CD4-positive, alpha-beta memory T cell (primary cell): ENCODE measurements at places on chromosomes 6 and 20.

GRCh38 chr6:156309017-156309416, 468.2 kb upstream of the ARID1B start:
- no peak for DNase-seq

DNA sequence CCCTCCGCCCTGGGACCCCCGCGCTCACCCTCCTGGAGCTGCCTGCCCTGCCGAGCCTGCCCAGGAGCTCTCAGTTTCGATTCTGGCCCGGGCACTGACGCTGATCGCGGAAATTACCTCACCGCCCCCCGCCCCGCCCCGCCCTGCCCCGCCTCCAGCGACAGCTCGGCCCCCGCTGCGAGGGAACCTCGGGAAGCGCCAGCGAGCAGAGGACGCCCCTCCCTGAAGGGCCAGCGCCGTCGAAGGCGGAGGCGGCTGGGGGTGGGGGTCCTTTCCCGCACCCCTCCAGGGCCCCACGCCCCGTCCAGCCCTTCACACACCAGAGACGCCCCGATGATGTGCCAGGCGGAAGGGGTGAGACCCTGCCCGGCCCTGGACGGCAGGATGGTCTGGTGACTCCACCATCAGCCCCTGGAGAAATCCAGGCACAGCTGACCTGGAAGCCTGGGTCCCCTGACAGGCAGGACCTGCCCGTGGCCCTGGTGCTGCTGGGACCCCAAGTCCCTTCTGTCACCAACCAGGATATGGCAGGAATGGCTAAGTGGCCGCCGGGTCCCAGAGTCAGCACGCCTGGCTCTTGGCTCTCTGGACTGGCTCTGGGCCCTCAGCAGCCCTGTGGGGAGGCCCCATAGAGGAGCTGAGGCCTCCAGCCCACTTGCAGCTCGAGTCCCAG, at the start of gene HELZ2:
TSS of gene HELZ2 (minus strand) at position 84 of the 673 bp plus-strand sequence. CDS start 1,854 bp downstream, outside the sequence.
- DNase-seq: peak; percentile 63

DNA sequence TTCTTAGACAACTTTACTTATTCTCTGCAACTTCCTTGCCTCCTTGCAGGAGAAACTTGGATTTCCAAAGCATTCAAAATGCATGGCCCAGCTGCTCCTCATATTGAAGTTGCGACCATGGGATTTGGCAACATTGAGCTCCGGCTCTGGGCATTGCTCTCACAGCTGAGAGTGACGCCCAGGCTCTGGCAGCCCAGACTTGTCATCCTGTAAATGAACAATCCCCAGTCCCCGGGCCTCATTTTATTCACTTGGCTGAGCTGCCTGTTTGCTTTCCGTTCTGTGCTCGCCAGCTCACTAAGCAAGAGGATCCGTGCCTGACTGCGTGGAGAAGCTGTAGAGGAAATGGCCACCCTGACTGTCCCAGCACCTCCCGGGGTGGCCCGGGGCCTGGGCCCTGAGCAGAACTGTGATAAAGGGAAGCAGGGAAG, 119.5 kb upstream of the CD93 start:
- no peak for DNase-seq

- DNase-seq: no peak
These were observed 98.1 kb downstream of the NFATC2 start for GRCh38 chr20:51444467-51444866.

DNA sequence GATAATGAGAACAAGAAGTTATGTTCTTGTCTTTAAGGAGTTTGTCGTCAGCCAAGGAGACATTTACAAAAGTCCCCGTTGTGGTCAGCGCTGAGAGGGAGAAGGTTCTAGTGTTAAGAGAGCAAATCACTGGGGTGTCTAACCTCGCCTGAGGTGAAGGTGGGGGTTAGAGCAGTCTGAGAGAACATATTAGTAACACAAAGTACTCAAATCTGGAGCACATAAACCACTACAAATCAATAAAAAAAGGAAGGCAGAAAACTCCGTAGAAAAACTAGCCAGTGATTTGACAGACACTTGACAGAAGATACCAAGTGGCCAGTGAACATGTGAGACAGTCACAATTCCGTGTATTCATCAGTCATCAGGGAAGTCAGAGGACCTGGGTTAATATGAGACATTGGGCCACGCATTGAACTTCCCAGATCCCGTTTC, 45.4 kb downstream of the CDS2 start:
- no peak for DNase-seq

DNA sequence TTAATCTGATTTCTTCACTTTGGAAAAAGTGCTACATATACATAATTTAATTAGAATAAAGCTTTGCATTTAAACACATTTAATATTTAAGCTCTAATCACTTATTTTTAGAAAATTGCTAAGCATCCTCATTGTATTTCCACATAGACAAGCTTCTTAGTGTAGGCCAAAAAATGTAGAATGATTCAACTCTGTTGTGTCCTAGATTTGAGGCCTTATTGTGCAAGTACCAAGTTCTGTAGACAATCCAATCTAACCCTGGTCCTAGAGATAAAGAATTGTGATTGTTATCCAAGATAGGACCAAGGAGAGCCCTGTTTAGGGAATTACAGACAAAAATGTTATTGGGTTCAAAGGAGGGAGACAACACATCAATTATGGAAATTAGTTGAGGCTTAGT, 27.6 kb downstream of the MRAP2 start:
- no peak for DNase-seq

- DNase-seq: no peak
These were observed 225.5 kb downstream of the EYA4 start for GRCh38 chr6:133466680-133467079.

DNA sequence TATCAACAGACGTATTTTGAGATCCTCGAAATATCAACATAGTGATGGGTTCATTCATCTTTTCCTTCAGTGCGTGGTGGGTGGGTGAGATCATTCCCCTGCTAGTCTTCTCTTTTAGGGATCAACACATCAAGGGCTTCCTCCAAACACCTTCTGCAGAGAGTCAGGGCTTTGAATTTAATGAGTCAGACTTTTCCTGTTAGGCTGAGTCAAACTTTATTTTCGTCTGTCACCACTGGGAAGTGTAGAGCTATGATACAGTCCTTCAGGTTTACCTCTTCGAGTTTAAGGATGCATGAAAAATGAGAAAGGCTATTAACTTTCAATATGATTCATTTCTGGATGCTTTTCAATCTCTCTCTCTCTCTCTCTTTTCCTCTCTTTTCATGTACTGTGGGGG, 189.1 kb downstream of the BMP2 start:
- DNase-seq: no peak

- no peak for DNase-seq
These were observed 24.3 kb upstream of the ZNF217 start for GRCh38 chr20:53617791-53618489.

GRCh38 chr6:157699777-157700636, 123.0 kb upstream of the SNX9 start:
- no peak for DNase-seq

DNA sequence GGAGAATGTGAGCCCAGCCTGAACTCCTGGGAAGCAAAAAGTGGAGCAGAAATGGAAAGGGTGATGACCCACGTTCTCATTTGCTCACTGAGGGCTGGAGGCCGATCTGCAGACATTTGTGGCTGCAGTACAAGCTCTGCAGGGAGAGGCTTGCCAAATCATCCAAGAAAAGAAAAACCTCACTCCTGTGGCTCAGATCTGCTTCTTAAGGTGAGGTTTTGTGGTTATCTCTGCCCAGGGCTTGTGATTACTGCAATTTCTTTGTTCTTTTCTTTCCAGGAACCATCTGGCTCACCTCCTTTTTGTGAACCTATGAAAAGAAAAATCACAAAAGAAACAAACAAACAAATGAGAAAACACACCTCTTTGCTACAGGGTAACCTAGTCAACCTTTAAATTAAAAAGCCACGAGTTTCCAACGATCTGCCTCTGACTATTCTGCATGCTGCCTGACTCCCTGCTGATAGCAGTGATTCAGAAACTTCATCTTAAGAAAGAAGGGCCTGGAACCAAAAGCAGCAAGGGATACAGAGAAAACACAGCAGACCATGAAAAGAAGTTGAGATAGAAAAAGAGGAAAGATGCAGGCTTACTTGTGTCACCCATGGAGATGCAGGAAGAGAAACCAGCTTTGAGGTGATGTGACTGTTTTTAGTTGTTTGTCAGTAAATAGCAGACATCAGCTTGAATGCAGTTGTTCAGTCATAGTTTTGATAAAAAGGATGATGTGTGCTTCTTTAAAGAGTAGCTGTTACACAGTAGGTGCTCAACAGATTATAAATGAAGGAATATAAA, 165.1 kb downstream of the LMBRD1 start:
- no peak for DNase-seq

GRCh38 chr20:46715292-46715756, 5.9 kb downstream of the SLC2A10 start:
- DNase-seq: no peak

DNA sequence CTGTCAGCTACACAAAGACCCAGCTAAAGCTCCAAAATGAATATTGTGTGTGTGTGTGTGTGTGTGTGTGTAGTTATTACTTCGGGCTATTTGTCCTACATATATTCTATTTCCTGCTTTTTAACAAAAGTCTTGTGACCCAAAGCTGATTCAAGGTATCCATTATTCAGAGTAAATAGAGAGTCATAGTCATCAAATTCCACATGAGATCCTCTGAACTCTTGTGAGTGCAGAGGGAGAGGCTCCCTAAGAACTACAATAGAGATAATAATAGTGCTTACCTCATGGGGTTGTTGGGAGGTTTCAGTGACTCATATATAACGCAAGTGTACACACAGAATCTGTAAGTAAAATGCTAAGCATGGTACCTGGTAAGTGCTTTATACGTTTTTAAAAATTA, 95.6 kb upstream of the SHLD1 start:
- DNase-seq: no peak

- no peak for DNase-seq
These were observed 67.9 kb upstream of the HMGN3 start for GRCh38 chr6:79302341-79302740.

DNA sequence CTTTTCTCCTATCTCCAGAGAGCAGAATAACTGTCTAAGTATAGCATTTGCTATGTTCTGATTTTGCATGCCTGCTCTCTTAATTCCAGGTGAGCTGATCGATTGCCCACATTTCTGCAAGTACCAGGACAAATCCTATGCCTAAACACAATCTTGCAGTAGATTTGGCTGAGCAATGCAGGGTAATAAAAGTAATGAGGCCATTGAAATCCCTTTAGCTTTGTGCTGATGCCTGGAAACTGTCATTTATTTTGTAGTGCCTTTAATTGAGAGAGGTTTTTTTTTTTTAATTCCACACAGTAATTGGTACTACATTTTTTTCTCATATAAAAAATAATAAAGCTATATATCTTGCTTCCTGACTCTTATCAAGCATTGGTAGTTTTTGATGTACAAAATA, 252.3 kb downstream of the NKAIN2 start:
- no peak for DNase-seq

- DNase-seq: no peak
These were observed 821 bp downstream of the DHX35 start for GRCh38 chr20:38962928-38963401.

DNA sequence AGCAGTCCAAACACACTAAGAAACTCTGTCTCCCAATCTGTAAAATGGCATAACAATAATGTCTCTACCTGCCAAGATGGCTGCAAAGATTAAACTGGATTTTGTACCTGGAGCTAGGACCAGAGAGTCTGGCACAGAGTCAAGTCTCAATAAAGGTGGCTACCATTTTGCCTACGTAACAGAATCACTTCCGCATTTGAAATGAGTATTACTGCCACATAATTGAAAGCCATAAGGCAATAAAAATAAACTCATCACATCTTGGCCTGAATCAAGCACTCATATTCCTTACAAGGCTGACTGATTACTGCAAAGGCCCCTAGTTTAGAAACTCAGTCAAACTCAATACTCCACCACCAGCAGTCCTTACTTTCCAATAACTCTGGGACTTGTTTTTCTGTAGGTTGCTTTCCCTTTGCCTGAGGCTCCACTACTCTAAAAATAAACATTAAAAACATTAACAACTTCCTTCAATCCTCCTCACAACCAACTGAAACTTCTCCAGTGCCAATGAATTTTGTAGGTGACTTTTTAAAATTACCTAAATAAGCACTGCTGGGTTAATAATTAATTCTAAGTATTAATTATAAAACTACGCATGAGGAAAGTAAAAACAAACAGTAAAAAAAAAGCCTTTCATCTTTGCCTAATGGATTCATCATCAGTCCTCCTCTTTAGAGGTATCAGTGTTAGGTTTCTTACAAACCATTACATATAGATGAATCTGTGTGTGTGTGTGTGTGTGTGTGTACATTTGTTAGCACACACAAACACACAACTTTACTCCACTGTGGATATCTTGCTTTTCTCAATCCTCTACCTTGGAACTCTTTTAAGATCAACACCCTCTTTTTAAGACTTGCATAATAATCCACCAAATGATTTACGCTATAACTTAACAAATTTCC, 3.7 kb downstream of the KIF16B start:
- no peak for DNase-seq

GRCh38 chr6:71410681-71411080, 122.1 kb downstream of the OGFRL1 start:
- DNase-seq: no peak

- no peak for DNase-seq
These were observed 13.6 kb upstream of the CALHM6 start for GRCh38 chr6:116447496-116448011.

GRCh38 chr6:127912914-127913313, 12.1 kb upstream of the THEMIS start:
- DNase-seq: no peak

GRCh38 chr20:41293269-41294037, 24.1 kb downstream of the ZHX3 start:
- no peak for DNase-seq

DNA sequence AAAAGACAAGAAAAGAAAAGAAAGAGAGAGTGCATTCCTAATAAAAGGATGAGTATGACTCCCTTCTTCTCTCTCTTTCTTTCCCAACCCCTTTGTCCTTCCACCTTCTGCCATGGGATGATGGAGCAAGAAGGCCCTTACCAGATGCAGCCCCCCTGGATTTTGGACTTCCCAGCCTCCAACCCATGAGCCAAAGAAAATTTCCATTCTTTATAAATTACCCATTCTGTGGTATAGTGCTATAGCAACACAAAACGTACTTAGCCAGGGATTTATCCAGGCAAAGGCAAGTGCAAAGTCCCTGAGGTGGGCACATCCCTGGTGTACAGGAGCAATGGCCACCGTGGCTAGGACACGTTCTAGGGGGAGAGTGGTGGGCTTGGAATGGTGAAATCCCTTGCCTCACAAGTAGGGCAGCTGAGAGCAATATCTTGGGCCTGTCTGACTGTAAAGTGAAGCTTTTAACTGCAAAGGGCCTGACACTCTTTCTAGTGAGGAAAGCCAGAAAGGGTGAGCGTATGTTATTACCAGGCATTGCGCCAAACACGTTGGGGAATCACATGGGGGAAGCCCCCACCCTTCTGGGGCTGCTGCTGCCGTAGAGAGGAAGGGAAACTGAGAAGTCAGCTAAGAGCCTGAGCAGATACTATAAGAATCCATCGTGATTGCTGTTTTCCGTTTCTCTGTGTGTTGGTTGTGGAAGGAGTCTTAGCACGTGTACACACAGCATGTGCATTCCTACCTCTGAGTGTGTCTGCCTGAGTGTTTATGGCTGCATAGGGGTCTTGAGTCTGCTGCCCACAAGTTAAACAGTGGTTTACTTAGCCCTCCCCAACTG, 50.7 kb upstream of the SIRPA start:
- no peak for DNase-seq

- no peak for DNase-seq
These were observed 226.1 kb downstream of the SOD2 start for GRCh38 chr6:159466926-159467325.

- DNase-seq: no peak
These were observed 33.4 kb upstream of the SLC22A1 start for GRCh38 chr6:160088069-160088783.

GRCh38 chr6:116025405-116025804, 35.3 kb downstream of the FRK start:
- no peak for DNase-seq

GRCh38 chr6:169626649-169627048, 75.2 kb downstream of the WDR27 start:
- no peak for DNase-seq

- no peak for DNase-seq
These were observed 158.3 kb upstream of the RUNX2 start for GRCh38 chr6:45169815-45170214.
